ENCODE measurements at places on chromosomes 6 and 20.
A peak's percentile ranks its signal among the peaks of the same experiment; 100 is the strongest.

DNA sequence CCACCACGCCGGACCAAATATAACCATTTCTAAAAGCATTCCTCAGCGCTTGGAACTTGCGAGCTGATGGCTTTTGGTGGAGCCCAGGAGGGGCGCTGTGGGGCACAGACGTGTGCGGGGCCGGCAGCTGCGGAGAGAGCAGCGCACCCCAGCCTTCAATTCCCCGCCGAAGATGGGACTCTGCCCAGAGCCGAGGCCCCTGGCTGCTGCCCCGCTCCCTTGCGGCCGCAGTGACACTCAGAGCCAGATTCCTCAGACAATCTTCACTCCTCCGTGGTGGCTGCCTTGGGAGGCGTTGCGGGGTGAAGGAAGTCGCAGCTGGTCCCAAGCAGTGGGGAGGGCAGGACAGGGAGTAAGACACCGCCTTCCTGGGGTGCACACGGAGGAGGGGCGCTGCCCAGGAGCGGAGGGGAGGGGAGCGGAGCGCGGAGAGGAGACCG, 87.7 kb downstream of the TMEM242 start:
- no peak for DNase-seq

DNA sequence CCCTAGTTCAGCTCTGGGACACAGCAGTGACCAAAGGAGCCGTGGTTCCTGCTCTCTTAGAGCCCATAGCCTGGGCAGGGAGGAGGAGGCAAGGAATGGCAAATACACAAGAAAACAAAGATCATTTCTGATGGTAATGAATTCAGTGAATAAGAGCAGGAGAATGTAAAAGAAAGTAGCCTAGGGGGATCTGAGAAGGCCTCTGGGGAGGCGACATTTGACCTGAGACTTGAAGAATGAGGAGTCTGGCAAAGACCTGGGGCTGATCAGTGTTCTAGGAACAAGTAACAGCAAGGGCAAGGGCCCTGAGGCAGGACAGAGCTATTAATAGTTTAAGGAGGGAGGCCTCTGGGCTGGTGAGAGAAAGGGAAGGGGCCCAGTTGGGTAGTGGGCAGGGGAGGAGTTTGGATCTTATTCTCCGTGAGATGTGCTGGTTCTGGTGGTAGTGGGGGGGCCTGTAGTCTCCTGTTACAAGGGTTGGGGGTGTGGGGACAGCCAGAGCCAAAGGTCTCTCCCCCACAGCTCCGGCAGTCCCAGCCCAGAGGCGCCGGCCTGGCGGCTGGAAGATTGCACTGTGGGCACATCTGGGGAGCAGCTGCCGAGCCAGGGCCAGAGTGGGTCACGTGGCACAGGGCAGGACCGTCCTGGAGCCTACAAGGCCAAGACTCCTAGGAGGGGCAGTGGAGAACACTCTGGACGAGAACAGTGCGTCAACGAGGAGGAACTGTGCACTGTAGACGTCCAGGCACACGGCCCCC, 9.3 kb upstream of the ID1 start:
- DNase-seq = no peak

DNA sequence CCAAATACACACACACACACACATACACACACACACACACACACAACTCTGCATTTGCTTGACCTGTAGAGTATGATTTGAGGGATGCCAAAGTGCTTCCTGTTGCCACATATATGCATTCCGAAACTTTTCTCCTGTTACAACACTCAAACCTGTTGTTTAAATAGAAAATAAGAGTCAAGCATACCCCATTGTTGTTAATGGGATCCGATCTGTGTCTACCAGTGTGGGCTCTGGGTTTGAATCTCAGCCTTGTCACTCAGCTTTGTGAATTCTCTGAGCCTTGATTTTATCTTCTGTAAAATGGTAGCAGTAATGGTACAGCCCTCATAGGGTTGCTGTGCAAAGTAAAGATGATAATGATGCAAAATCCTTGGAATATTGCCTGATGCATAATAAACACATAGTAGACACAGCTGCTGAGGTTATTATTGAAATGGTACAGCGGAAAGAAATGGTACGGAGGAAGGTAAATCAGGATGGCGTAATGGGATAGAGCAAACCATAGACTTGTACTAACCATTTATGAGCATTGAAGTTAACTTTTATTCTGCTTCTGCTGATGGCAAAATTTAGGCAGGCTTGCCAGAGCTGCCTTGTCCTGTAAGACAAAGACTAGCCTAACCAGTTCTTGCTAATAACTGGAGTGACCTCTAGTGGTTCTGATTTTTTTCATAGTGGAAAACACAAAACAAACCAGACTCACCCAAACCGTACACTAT, 113.5 kb upstream of the PHACTR1 start:
- DNase-seq = no peak

DNA sequence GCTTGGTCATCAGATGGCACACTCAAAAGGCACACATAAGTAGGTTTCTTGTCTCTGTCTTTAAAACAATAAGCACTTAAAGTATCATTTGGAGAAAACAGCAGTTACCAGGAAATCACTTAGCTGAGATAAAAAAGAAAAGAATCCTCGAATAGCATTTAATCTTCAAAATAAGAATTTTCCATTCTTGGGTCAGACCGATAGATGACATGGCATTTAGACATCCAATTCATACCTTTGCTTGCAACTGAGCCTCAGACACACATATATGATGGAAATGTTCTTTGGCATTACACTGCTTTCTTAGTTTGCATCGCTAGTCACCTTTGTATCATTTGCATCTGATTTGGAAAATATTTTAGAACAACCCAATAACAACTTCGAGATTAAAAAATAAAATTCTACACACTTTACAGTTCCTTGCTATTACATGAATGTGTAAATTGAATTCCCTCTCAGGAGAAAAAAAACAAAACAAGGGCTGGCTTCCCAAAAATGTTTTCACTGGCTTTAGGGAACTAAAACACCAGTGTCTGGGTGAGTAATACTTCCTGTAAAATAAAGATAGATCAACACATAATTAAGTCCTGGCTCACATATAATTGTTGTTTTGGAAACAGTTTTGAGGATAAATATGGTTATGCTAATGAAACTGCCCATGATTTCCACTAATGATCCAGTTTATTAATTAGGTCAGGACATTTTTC, 1.3 kb upstream of the RNF217 start:
- no peak for DNase-seq

- no peak for DNase-seq
These were observed 207.9 kb downstream of the SAMD5 start for GRCh38 chr6:147716434-147716833.

GRCh38 chr20:33874129-33874528, 63.0 kb downstream of the CHMP4B start:
- no peak for DNase-seq

DNA sequence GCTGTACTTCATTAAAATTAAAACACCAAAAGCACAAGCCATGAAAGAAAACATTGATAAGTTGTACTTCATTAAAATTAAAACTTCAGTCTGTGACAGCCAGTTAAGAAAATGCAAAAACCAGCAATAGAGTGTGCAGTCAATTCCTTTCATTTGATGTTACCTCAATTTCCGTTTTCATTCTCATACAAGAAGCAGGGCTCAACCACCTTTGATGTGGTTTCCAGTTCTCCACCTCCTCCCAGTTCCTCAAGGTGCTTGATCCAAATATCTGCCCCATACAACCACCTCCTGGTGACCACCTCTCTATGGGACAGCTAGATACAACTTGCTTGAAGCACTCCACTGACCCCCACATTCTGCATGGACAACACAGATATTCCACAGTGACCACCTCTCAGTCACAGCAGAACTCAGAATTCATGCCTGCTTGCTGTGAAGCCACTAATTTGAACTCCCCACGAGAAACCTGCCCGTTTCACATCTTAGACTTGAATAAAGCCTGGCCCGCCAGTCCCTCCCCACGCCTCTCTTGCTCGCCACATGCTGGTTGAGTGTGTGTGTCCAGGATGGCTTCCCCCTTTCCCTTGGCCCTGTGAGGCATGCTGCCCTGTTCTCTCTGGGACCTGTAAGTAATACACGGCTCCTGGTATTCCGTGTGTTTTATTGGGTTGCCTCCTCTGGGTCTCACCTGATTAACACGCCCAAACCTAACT, 66.1 kb downstream of the FAM50B start:
- no peak for DNase-seq

GRCh38 chr6:105363100-105363754, 39.7 kb downstream of the PREP start:
- DNase-seq = peak; percentile 2

GRCh38 chr6:158850807-158851115, 31.6 kb upstream of the EZR start:
- no peak for DNase-seq

- DNase-seq = no peak
These were observed 31.8 kb downstream of the SYNE1 start for GRCh38 chr6:152605342-152605741.

DNA sequence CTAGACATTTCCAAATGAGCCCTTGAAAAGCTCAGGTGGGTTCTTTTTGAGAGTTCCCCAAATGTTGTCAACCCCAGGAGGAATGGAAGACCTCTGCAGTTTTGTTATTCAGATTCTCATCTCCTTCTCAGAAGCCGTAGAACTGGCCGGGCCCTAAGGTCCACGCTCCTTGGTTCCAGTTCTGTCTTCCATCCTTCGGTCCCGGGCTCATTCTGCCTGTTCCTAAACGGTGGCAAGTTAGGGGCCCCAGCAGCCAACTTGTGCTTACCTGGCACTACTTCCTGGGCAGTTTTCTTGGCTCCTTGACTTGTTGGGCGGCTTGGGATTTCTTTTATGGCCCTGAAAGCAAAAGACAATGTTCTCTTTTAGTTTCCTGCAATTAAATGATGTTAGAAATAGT, 6.4 kb downstream of the ESR1 start:
- no peak for DNase-seq

DNA sequence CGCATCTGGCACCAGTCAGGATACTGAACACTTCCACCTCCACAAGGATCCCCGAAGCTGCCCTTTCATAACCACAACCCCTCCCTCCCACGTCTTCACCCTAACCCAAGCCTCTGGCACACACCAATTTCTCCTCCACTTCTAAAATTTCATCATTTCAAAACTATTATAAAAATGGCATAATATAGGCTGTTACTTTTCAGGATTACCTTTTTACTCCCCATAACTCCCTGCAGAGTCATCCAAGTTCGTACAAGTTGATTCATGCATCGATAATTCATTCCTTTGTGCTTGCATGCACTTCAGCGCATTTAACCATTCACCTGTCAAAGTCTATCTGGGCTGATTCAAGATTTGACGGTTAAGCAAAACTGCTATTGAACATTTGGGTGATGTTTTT, 30.6 kb upstream of the LY86 start:
- no peak for DNase-seq

DNA sequence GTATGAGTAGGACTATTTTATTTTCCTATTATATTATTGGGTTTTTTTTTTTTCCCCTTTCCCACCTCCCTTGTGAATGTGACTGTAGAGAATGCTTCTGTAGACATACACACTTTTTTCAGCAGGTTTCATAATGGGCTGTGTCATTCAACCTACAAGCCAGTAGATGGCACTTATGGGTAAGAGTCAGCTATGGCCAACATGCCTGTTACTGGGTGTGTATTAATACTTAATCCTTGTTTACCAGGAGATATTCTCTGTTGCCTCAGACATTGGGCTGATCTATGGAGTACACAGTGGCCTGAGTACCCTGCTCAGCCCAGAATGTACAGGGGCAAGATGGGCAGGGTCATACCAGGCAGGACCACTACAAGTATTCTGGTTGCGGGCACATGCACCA, 382.5 kb downstream of the EPHA7 start:
- DNase-seq = no peak

GRCh38 chr6:45654673-45655072, 276.9 kb upstream of the SUPT3H start:
- no peak for DNase-seq

- no peak for DNase-seq
These were observed 142.0 kb upstream of the ZNF217 start for GRCh38 chr20:53735536-53736050.

- DNase-seq = no peak
These were observed 142.4 kb downstream of the GMDS start for GRCh38 chr6:2102966-2103365.

DNA sequence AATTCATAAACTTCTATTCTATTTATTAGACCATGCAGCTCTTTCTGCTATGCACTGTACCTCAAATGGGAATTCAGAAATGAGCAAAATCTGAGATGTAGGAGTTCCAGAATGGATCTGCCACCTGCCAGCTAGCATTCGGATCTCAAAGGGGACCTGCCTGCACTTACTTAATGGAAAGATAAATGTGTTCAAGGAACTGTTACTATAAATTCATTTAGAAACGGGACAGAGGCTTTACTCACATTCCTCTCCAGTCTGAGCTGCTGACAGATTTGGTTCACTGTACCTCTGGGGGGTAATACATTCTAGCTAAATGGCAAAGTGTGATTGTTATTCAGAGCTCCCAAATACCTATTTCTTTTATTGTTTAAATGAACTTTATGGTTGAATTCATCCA, 384.1 kb downstream of the GRIK2 start:
- DNase-seq = no peak

- no peak for DNase-seq
These were observed 30.9 kb downstream of the STK4 start for GRCh38 chr20:44997171-44997570.

- no peak for DNase-seq
These were observed 938 bp downstream of the WRNIP1 start for GRCh38 chr6:2765896-2766766.

DNA sequence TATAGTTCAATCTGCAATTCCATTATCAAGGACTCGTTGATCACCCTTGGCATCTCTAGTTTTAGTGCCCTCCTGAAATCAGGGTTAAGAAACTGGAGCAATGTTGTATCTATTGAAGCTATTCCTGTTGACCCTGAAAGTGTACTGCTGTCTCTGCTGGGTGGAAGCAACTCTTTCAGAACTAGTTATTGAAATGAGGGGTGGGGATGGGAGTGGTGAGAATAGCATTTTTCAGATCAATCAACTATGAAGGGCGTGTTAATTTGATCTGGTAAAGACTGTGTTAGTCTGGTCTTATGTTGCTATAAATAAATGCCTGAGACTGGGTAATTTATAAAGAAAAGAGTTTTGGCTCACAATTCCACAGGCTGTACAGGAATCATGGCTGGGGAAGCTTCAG, 152.5 kb upstream of the BMP5 start:
- no peak for DNase-seq

DNA sequence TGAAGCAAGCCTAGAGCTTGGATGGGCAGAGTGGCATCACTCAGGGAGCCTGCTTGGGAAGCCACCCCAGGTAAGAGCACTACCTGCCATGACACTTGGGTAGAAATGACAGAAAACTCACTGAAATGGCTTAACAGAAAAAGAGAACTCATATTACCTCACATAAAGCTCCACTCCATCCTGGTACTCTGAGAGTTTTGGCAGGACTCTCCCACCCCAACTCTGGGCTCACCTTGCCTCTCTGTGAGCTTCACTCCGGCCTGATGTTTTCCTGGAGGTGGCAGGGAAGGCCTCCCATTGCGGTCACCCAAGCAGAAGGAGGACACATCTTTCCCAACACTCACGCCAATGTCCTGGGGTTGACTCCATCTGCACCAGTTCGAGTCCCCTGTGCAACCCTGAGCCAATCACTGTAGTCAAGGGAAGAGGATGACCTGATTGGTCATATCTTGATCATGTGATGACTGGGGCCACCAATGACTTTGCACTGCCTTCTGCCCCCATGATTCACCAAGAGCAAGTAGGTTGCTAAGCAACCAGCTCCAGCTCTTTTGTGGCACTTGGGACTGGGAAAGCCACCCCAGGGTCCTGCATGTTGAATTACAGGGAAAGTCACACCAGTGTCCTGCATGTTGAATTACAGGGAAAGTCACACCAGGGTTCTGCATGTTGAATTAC, 446.1 kb upstream of the SULF2 start:
- DNase-seq = no peak

- no peak for DNase-seq
These were observed 23.8 kb upstream of the TLDC2 start for GRCh38 chr20:36852187-36852586.

All from NCI-H1092 (cell line).